ENCODE measurements at places on chromosomes 3 and 15.

DNA sequence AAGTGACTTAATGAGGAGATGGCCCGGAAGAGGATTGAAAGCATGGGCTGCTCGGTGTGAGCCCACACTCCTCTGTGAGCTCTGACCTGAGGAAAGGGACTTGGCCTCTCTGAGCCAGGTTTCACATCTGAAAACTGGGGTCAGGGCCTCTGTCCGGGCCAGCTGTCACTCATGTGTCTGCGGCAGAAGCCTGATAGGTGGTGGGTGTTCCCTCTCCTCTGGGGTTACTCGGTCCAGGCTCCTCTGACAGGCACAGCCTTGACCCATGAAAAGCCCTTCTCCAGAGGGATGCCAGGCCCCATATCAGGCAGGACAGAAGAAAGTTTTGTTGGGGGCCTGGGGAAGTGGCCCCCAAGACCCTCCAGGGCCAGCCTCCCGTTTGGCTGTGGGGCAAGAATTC is 131.4 kb downstream of the CHSY1 start:
- no peak for DNase-seq

- DNase-seq: no peak
Measured at GRCh38 chr15:88607951-88608350, 13.2 kb upstream of the AEN start.

DNA sequence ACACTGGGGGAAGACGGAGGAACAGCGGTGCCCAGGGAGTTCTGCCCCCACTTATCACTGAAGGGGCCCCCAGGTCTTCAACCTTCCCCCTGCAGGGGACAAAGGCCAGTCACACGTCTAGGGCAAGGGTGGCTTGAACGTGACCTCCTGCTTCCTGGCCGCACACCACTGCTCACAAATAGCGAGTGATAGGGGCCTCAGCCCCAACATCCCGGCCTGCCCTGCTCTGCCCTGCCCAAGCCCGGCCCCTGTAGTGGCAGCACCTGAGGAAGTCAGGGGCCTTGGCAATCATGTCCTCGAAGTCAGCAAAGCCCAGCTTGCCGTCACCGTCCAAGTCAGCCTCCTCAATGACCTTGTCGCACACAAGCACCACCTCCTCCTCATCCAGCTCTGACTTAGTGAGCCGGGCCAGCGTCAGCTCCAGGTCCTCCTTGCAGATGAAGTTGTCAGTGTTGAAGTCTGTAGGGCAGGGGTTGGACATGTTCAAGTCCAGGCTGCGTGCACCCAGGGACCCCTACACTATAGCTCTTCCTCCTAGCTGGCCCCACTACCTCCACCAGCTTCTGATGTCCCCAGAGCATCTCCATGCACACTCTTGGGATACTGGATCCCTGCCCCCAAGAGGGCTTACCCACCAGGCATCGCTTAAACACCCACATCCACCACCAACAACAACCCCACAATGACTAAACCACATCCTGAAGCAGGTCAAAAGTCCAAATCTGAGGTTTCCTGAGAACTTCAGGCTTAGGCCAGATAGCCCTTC is 13.3 kb downstream of the SH2D7 start:
- no peak for DNase-seq

GRCh38 chr15:70509282-70509662 is 254.1 kb downstream of the UACA start:
- DNase-seq: no peak

DNA sequence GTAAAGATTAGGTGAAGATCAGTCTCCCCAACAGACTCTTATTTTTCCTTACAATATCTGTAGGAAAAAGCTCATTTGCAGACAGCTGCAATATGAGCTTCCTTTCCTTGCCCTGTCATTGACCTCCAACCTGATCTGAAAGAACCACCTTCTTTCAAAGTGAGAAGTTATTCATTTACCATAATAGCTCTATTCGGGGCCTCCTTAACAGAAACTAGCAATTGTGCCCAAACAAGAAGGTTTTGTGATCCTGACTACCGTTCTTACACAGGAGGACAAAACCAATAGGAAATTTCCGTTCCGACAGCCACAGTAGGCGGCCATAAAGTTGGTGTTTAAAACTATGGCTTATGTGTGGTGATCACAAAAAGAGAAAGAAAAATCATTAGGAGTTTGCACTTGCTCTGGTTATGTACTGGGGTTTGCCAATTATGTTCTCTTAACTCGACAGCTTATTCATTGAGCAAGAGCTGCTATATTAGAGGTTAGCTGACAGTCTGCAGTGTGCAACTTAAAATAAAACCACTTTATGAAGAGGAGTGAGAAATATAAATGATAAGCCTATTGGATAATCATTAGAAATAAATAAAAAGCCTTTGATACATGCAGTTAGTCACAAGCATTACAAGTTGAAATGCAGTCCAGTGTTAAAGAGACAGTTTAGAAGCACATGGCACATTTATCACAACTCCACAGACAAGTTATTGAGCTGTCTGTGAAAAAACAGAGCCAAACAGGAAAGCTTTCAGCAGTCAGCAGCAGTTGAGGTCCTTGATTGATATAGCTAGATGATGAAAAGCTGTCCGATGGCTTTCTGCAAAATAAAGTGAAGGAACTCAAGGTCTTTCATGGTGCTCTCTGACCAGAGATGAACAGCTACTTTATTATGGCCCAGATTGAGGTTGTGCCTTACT is 199.8 kb downstream of the WDR72 start:
- no peak for DNase-seq

DNA sequence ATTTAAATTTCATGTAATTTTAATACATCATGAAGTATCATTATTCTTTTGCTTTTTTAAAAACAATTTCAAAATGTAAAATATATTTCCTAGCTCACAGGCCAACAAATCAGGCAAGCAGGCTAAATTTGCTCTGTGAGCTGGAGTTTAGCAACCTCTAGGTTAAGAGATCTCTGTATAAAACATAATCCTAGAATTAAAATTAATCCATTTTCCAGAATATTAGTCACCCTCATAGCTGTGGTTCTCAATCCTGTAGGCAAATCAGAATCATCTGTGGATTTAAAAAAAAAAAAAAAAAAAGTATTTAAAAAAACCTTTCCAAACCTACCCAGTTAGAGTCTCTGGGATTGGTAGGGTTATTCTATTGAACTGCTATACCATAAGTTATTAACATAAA is 209.7 kb downstream of the MINAR1 start:
- DNase-seq: no peak

- no peak for DNase-seq
Measured at GRCh38 chr3:32334675-32335074, 57.0 kb upstream of the CMTM7 start.

DNA sequence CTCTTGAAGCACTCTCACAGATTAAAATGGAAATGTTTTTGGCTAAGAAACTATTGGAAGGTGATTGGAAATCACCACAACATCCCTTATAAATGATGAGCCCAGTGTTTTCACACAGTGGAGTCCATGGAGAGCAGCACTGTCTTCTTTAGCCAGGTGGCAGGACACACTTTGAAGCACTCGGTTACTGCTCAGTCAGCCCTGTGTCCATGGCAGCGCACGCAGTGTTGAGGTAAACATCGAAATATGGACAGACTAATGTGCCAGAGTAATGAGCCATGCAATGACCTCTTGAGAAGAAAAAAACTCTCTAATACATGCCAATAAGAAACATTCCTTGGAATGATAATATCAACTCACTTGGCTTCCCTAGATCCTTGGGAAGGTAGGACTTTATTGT is 66.6 kb downstream of the TGFBR2 start:
- DNase-seq: no peak

- no peak for DNase-seq
Measured at GRCh38 chr3:9415485-9416138, 18.2 kb downstream of the SETD5 start.

GRCh38 chr15:65259367-65259797 is 27.3 kb downstream of the PARP16 start:
- DNase-seq: no peak

DNA sequence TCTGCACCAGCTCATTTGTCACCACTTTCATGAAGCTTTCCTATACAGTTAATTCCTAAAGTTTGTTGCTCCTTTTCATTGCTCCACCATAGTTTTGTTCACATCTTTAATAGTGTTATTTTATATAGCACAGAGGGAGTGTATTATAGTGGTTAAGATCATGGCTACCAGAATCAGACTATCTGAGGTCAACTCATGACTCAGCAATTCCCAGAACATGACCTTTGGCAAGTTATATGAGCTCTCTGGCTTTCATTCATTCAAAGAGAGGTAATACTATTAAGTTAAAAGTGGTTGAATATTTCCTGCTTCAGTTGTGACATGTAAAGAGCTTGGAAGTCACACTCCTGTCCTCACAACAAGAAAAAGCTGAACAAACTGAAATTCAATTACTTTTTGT is 1073.5 kb downstream of the NAALADL2 start:
- no peak for DNase-seq

DNA sequence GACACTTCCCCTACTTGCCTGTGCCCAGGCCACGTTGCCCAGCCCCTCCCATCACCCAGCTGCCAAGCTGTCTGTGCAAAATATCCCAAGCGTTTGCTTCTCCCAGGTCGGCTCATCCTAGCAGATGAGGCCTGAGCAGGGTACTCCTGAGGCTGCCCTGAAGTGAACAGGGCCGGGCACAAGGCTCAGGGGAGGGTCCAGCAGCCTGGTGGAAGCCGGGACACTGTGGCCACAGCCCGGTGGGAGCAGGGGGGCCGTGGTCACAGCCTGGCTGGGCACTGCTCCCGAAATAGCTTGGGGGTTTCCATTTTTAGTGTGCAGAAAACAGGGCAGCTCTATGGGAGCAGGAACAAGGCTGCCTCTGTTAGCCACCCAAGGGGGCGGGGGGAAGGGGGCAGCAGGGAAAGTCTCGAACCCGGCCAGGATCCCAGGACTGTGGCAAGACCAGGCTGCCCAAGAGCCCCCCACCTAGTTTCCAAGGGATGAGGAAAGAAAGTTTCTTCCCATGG is 3.4 kb downstream of the PLXNB1 start:
- no peak for DNase-seq

DNA sequence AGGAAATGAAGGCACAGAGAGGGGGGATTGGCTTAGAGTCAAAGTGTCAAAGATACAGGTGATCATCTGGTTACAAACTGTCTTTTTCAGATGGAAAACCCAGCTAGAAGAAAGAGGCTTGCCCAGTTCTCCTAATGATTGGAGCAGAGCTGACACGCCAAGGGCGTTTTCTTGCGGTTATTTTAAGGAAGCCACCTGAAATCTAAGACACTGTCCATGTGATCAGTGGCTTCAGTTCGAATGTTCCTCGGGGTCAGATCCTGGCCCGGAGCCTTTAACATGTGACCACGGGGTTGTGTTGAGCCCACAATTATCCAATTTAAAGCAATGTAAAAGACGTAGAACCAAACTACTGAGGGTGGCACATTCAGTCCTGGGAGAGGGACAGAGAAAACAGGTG is 19.5 kb downstream of the FAM43A start:
- no peak for DNase-seq

DNA sequence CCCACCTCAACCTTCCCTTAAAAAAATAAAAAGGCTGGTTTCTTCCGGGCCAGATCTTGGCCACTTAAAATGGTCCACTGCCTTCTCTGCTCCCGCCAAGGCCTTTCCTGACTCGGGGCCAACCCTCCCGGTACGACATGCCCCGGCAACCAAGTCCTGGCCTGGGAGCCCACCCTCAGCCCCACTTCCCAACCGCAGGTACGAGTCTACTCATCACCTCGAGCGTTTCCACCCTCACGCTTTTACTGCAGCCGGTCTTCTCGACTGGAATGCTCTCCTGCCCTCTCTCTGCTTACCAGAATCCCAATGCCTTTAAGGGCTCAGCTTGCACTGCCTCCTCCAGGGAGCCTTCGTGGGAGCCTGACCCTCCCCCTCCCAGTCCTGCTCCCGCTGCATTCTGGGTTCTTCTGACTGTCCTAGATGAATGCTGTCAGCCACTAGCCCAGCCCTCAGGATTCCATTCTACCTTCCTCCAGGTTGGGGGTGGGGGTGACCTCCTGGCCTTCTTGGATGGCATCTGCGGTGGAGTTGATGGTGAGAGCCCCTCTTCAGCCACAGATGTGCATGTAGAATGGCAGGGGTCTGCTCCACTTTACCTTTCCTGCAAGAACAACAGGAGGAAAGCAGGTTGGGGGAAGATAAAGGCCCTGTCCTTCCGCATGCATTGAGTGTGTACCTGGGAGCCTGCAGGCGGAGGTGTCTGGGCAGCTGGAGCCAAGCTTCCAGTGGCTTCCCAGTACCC is 1.1 kb upstream of the CSRNP1 start:
- no peak for DNase-seq

- DNase-seq: no peak
Measured at GRCh38 chr15:49466119-49466518, 43.1 kb downstream of the FGF7 start.

DNA sequence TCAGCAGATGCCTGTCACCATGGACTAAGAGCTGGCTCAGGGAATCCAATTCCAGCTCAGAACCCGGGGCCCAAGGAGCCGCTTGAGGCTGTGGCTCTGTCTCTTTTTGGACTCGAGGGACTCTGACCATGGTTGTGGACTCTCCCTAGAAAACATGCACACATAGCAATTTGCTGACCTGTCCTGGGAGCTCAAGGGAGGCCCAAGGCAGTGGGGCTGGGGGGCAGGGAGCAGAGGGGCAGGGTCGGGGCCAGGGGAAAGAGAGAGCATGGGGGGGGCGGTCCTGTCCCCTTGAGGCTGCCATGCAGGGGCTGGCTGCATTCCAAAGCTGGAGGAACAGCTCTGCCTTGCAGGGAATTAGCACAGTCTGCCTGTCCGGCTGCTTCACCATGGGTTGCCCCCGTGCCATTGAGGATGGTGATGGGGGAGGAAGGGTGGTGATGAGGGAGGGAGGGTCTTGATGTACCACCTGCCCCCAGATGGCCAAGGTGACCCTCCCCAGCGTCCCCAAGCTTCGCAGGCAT is 190.1 kb downstream of the GOLGA6L6 start:
- DNase-seq: no peak

DNA sequence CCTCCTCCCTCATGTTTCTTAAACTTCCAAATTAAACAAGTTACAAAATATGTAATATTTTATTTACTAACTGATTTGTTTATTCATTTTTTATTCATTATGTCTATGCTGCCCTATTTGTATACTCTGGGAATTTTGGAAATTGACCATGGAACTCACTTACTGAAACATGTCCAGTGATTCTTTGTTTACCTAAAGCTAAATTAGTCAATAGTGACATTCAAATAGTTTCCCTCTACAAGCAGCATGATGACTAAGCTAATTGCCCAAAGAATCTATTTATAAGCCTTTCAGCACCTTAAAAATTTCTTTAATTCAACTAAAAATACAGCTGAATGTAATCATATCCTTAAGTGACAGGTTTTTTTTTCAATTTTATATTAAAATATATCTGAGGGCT is 437.7 kb downstream of the SI start:
- DNase-seq: no peak

DNA sequence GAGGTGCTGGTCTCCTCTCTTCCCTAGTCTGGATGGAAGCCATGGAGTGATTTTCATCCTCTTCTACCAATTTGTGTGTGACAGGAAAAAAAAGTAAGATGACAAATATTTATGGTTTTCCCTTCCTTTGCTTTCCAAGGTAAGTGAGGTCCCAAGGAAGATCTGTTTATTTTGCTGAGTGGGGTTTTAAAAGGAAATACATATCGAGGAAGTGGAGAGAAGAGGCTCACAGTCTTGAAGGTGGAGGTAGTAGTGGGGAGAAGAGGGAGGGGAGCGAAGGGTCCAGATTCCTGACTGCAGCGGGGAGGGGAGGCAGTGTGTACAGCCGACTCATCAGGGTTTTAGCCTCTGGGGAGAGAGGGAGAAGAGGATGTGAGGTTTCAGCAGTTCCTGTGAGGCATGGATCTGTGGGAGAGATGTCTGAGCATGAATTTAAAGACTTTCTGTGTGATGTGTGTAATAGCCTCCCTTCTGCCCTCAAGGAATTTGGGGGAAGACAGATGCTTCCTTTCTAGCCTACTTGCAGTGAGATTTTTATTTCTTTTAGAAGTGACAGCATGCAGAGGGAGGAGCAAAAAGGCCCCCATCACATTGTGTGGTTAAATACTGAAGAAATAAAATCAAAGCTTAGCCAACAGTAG is 272.4 kb downstream of the THRB start:
- DNase-seq: no peak
